ENCODE measurements at places on chromosomes 5 and 9.

DNA sequence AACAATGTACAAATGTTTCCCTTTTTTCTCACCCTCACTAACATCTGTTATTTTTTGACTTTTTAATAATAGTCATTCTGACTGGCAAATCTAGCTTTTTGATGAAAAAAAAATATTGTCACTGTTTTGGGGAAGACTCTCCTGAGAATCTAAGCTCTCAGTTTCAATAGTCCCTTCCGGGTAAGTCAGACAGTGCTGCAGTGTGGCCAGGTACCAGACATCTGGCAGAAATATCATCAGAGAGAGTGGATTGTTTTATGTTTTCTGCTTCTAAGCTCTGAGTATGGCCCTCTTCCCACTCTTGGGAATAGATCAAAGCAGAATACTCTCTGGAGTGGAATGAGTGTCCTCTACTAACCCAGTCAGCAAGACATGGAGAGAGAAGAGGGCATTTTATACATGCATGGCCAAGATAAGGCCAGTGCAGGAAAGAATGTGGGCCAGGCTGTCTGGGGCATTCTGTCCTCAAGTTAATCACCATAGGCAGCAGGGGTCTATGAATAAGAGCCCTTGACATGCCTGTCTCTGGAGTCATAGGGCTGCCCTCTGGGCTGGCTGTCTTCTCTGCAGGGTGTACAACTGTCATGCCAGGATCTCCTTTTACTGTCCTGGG lies 38.5 kb upstream of the OR2S2 start:
- H3K27ac ChIP-seq, result peak overlapping the region; percentile 60
- H3K4me3 ChIP-seq, result no peak overlapping the region
- no peaks in the 10 kb centered on the region for H3K27me3 ChIP-seq

- no peak overlapping the region for H3K27ac ChIP-seq
- peaks cover 74% of the 10 kb centered on the region for H3K36me3 ChIP-seq
- H3K4me3 ChIP-seq, result no peak overlapping the region
- no peaks in the 10 kb centered on the region for H3K27me3 ChIP-seq
Observed at GRCh38 chr5:136062366-136063274, 33.8 kb downstream of the TGFBI start.

DNA sequence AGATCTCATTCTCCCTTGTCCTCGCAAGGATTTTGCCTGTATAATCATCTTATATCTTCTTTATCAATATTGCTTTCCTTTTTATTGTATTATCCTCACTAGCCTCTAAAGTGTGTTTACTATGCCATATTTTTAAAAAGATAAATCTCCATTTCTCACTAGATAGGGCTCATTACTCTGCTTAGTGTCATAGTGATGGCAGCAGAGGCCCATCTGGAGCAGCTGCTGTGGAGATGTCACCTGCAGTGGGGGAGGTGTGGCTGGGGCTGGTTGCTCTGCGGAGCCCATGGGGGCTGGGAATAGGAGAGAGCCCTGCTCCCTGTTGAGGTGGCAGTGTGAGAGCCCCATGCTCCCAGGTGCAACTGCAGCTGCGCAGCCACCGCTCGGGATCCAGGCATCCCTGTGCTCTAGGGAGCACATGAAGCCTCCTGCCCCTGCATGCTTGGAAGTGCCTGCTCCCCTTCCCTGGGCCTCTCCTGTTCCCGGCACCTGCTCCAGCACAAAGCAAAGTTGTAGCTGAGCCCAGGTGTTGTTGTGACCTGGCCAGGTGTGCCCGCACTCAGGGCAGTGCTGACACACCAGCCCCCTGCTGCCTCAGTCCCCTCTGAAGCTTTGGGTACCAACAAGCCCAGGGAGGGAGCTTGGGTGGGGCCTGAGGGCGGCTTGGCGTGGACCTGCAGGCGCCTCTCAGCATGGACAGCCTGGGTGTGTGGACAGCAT lies 144.6 kb upstream of the MRPS30 start:
- no peaks in the 10 kb centered on the region for H3K36me3 ChIP-seq
- H3K27ac ChIP-seq, result no peak overlapping the region
- H3K27me3 ChIP-seq, result no peaks in the 10 kb centered on the region
- no peaks in the 10 kb centered on the region for H3K4me1 ChIP-seq
- H3K4me3 ChIP-seq, result no peak overlapping the region

DNA sequence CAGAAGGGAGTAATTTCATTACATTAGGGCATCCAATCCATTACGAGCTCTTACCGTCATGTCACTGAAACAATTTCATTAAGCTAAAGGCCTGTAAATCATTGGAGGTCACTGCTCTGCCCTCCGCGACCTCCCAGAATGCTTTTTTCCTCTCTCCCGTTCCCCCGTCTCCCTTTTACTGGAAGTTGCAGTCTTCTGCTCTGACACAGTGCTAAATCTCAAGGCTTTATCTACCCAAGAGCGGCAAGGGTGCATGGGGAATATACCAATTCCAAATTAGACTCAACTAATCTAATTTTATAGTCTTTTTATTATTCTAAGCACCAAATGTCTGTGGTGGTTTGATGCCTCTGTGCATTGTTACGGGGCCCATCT lies 265.7 kb upstream of the PANK3 start:
- H3K27me3 ChIP-seq, result peaks cover 4% of the 10 kb centered on the region
- H3K4me1 ChIP-seq, result peaks cover 3% of the 10 kb centered on the region
- no peak overlapping the region for H3K4me3 ChIP-seq
- no peak overlapping the region for H3K27ac ChIP-seq
- H3K36me3 ChIP-seq, result no peaks in the 10 kb centered on the region

- peaks cover 15% of the 10 kb centered on the region for H3K27me3 ChIP-seq
- DNase-seq, result no peak
- H3K4me3 ChIP-seq, result peak overlapping the region; percentile 51
- H3K27ac ChIP-seq, result no peak overlapping the region
- no peaks in the 10 kb centered on the region for H3K36me3 ChIP-seq
Observed at GRCh38 chr9:86902586-86902985, 44.7 kb downstream of the GAS1 start.

DNA sequence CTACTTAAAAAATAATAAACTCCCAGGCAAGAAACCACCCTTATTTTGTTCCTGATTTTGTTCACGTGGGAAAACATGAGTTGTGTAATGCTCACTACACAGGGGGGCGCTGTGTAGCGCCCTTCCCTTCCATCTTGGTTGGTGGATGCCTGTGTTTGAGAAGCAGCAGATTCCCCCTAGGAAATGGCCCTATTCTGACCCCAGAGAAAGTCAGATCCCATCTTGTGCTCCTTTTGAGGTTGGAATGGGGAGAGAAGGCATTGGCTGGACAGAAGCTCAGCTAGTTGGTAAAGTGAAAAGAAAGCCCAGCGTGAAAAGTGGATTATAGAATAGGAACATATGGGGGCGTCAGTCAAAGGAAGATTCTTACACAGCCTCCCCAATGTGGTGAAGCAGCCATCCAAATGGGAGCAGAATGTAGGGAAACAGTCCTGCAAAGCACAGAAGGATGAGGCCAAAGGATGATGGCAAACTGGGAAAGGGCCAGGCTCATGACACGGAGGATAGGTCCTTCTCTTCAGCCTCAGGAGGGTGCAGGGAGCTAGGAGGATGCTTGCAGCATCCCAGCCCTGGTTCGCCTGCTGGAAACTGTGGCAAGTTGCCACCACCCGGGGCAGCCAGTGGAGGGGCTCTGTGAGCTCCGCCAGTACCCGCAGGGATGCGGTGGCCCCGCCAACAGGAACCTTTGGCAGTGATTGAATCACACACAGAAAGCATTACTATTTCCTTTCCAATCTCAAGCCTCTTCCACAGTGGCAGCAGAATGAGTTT lies 314.2 kb upstream of the DAP start:
- H3K36me3 ChIP-seq, result no peaks in the 10 kb centered on the region
- H3K4me3 ChIP-seq, result no peak overlapping the region
- DNase-seq, result no peak
- no peaks in the 10 kb centered on the region for H3K4me1 ChIP-seq

DNA sequence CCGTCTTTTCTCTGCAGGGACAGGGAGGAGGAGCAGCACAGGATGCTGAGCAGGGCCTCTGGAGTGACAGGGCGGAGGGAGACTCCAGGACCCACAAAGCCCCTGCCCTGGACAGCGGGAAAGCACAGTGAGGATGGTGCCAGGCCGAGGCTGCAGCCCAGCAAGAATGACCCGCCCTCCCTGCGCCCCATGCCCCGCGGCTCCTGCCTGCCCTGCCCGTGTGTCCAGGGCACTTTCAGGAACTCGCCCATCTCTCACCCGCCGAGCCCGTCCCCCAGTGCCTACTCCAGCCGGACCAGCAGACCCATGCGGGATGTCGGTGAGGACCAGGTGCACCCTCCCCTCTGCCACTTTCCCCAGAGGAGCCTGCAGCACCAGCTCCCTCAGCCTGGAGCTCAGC lies 9.1 kb upstream of the EXOC3 start:
- no peaks in the 10 kb centered on the region for H3K27me3 ChIP-seq
- peaks cover 12% of the 10 kb centered on the region for H3K4me1 ChIP-seq
- H3K4me3 ChIP-seq, result no peak overlapping the region
- DNase-seq, result peak; percentile 85

DNA sequence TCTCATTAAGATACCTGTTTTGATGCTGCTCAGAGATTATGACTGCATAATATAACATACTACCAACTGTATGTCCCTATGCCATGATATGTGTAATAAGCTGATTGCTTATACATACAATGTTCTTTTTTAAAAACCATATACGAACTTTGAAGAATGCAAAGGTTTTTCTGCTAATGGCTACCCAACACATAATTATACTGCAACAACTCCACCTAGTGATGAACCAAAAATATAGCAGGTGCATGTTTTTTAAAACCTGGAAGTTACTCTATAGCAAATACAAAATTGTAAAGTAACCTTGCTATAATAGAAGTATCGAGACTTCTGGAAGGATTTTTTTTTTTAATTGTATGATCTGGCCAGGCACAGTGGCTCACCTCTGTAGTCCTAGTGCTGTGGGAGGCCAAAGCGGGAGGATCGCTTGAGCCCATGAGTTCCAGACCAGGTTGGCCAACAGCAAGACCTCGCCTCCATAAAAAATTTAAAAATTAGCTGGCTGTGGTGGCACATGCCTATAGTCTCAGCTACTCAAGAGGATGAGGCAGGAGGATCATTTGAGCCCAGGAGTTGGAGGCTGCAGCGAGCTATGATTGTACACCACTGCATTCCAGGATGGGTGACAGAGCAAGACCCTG lies 49.1 kb downstream of the HOMER1 start:
- H3K36me3 ChIP-seq, result no peaks in the 10 kb centered on the region
- H3K27me3 ChIP-seq, result no peaks in the 10 kb centered on the region
- no peak overlapping the region for H3K27ac ChIP-seq
- no peaks in the 10 kb centered on the region for H3K4me1 ChIP-seq

GRCh38 chr5:67082941-67083340 lies 113.7 kb downstream of the CD180 start:
- H3K4me3 ChIP-seq, result no peak overlapping the region
- H3K27ac ChIP-seq, result no peak overlapping the region
- no peaks in the 10 kb centered on the region for H3K4me1 ChIP-seq
- no peaks in the 10 kb centered on the region for H3K36me3 ChIP-seq

GRCh38 chr5:36300191-36300926 lies 1.3 kb downstream of the RANBP3L start:
- H3K27me3 ChIP-seq, result no peaks in the 10 kb centered on the region
- no peaks in the 10 kb centered on the region for H3K36me3 ChIP-seq
- no peak for DNase-seq
- H3K4me1 ChIP-seq, result peaks cover 34% of the 10 kb centered on the region
- H3K4me3 ChIP-seq, result peak overlapping the region; percentile 10

GRCh38 chr9:80320480-80320879 lies 748.7 kb downstream of the TLE4 start:
- no peaks in the 10 kb centered on the region for H3K27me3 ChIP-seq
- H3K4me1 ChIP-seq, result no peaks in the 10 kb centered on the region
- DNase-seq, result no peak
- no peaks in the 10 kb centered on the region for H3K36me3 ChIP-seq

DNA sequence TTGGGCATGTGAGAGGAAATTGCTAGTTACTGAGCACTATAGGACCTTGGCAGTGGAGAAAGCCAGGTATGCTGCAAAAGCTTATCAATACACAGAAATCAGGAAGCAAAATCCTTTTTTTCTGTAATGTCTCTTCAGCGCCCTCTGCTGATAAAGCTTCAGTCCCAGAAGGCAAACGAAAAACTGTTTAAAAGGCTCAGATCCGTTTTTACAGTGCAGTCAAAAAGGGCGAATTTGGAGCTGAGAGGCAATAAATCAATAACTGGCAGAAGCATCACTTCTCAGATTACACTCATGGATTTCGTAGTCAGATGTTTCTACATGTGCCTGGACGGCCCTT lies 1.1 kb upstream of the MAN2A1 start:
- peak overlapping the region; percentile 89 for H3K4me3 ChIP-seq
- H3K36me3 ChIP-seq, result no peaks in the 10 kb centered on the region
- H3K27ac ChIP-seq, result peak overlapping the region; percentile 58
- DNase-seq, result no peak

DNA sequence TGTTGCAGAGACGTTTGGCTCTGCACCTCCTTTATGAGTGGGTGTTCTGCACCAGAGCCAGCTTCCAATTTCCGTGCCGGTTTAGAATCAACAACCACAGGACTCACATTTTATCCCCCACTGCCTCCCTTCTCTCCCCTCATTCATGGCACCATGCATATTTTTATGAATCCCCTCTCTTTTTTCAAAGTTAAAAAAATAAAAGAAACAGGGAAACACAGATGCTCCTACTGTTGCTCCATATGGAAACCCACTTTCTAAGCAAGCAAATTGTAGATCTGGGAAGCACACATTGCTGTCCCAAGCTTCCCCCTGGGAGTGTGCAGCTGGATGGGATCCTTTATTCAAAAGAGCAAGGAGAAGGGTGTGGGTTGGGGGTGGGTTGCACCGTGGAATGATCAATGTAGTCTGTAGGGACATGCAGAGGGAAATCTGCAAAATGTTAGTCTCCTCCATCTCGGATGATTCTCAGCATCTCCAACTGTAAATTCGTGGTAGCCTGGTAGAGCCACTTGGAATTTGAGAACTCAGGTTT lies 410.0 kb upstream of the ADAMTSL1 start:
- no peaks in the 10 kb centered on the region for H3K4me1 ChIP-seq
- no peak overlapping the region for H3K4me3 ChIP-seq
- H3K36me3 ChIP-seq, result no peaks in the 10 kb centered on the region
- H3K27me3 ChIP-seq, result no peaks in the 10 kb centered on the region

GRCh38 chr9:114250235-114250568 lies 72.7 kb upstream of the ORM1 start:
- no peak overlapping the region for H3K27ac ChIP-seq
- H3K4me1 ChIP-seq, result peaks cover 8% of the 10 kb centered on the region
- no peaks in the 10 kb centered on the region for H3K36me3 ChIP-seq
- H3K27me3 ChIP-seq, result no peaks in the 10 kb centered on the region
- H3K4me3 ChIP-seq, result peak overlapping the region; percentile 50

GRCh38 chr9:4214486-4214885 lies 85.4 kb downstream of the GLIS3 start:
- no peaks in the 10 kb centered on the region for H3K4me1 ChIP-seq
- no peaks in the 10 kb centered on the region for H3K27me3 ChIP-seq
- no peak overlapping the region for H3K4me3 ChIP-seq
- H3K36me3 ChIP-seq, result no peaks in the 10 kb centered on the region

DNA sequence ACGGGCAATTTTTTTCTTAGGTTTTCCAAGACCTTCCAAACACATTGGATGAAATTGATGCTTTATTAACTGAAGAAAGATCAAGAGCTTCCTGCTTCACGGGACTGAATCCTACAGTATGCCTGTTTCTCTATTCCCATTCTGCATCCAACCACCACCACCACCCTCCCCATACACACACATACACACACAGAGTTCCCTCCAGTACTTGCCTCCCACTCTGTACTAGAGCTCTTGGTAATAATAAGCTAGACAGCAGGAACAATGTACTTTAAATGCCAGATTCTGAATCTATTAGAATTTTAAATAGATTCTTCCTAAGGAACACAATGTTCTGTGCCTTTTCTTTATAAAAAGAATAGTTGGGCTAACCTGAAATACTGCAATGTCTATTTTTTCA lies 67.4 kb downstream of the KLF9 start:
- DNase-seq, result no peak
- no peaks in the 10 kb centered on the region for H3K4me1 ChIP-seq
- peaks cover 43% of the 10 kb centered on the region for H3K36me3 ChIP-seq

Measured in osteoblast (primary cell).